ENCODE measurements at places on chromosomes 5 and 9. TPM values are rescaled to one million over a fixed set of nuclear protein-coding genes. Genes with fewer than 3 reads are reported as not detected.

The QRFP gene
- not detected for total RNA-seq

The CENPH gene
- total RNA-seq, result 21.0 TPM

DNA sequence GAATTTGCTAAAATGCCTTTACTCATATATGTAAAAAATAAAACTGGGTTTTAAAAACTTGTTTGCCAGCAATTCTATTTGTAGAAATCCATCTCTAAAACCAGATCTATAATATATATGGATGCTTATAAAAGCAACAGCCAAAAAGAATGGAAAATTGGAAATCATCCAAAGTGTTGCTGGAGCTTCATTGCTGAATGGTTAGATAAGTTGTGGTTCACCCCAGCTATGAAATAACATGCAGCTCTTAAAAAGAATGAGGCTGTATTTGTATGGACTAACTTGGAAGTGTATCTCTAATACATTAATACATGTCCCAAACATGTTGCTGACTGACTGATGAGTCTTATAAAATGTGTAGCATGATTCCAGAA is 76.2 kb downstream of the STK10 start:
- peaks cover 5% of the 10 kb centered on the region for H3K27me3 ChIP-seq
- peaks cover 65% of the 10 kb centered on the region for H3K4me1 ChIP-seq
- peak overlapping the region; percentile 79 for H3K4me3 ChIP-seq

GRCh38 chr5:2751592-2752021 is at the start of gene IRX2:
IRX2 (minus strand) TSS chr5:2751677; CDS start chr5:2751413, 264 bp downstream.
- peaks cover 2% of the 10 kb centered on the region for H3K27me3 ChIP-seq
- H3K36me3 ChIP-seq, result peaks cover 13% of the 10 kb centered on the region
- peaks cover 24% of the 10 kb centered on the region for H3K4me1 ChIP-seq
- H3K27ac ChIP-seq, result peak within 1 kb of the TSS; percentile 75

The TAF11L10 gene
- total RNA-seq, result not detected

The SLC22A4 gene
- total RNA-seq, result 10.8 TPM

- peaks cover 14% of the 10 kb centered on the region for H3K4me1 ChIP-seq
- H3K36me3 ChIP-seq, result no peaks in the 10 kb centered on the region
- no peak for DNase-seq
- peaks cover 4% of the 10 kb centered on the region for H3K27me3 ChIP-seq
- no peak overlapping the region for H3K27ac ChIP-seq
- no peak overlapping the region for H3K4me3 ChIP-seq
Measured at GRCh38 chr5:167912941-167913665, 378.3 kb upstream of the WWC1 start.

DNA sequence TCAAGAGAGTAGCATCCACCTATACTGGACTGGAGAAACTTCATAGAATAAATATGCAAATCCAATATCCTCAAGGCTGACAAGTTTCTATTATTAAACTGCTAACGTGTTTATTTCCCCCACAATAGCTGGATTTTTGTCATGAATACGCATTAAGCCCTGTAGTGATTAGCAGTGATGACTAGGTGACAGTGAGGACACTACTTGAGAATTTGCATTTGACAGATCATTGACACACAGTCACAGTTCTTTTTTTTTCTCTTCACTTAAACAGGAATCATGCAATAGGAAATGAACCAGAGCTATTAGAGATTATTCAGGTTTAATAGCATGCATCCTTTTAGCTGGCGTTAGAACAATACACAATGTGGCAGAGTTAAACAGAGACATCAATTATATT is 35.3 kb downstream of the MPDZ start:
- no peaks in the 10 kb centered on the region for H3K4me1 ChIP-seq
- H3K36me3 ChIP-seq, result peaks cover 17% of the 10 kb centered on the region
- no peak overlapping the region for H3K4me3 ChIP-seq
- no peak overlapping the region for H3K27ac ChIP-seq
- no peaks in the 10 kb centered on the region for H3K27me3 ChIP-seq
- DNase-seq, result no peak

DNA sequence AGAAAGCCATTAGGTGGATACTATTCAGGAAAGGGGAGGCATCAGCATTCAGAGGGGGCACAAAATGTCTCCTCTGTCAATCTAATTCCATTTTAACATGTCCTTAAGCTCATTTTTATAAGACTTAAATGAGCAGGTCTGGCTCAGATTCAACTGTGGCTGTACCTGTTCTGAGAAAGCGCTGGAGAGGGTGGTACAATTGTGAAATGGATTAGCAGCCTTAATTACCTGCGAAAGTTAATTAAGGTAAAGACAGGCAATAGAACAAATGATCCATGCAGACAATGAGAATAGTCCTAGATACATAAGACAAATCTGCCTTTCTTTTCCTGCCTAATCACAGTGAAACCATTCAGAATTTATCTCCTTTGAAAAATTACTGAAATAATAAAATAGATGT is 96.2 kb downstream of the TAF11L14 start:
- H3K27me3 ChIP-seq, result no peaks in the 10 kb centered on the region
- no peaks in the 10 kb centered on the region for H3K36me3 ChIP-seq
- H3K4me1 ChIP-seq, result no peaks in the 10 kb centered on the region
- H3K4me3 ChIP-seq, result no peak overlapping the region
- no peak overlapping the region for H3K27ac ChIP-seq

DNA sequence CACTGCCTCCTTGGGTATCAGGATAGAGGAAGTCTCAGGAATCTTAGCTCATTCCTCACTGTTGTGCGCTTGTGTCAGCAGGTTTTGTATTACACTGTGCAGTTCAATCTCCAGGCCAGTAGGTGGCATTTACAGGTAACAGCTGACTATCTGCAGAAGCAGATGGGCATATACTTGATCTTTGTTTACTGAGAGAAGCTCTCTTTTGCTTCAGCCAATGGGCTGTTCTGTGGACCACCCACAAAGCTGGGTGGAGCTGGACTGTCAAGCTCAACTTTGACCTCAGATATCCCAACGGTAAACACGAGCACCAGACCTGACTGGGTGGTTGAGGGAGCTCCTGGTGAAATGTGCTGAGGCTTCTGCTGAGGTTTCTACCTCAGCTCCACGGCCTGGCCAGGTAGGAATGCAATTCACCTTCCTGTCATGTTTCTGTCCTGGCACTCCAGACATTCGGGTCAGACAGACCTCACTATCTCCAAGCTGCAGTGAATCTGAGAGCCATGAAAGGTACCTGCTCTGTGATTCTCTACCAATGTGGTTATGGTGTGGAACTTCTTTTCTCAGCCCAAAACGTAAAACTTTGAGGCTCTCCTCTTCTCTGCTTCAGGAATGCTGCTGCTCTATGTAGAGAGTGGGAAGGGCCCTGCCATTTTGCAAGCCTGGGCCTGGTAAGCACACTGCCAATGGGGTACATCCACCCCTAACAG is 167.9 kb upstream of the ACTBL2 start:
- H3K4me3 ChIP-seq, result no peak overlapping the region
- no peak overlapping the region for H3K27ac ChIP-seq
- H3K27me3 ChIP-seq, result no peaks in the 10 kb centered on the region
- H3K36me3 ChIP-seq, result no peaks in the 10 kb centered on the region
- DNase-seq, result peak; percentile 57

- H3K4me3 ChIP-seq, result no peak overlapping the region
- no peak for DNase-seq
- H3K4me1 ChIP-seq, result peaks cover 5% of the 10 kb centered on the region
- no peaks in the 10 kb centered on the region for H3K27me3 ChIP-seq
Measured at GRCh38 chr5:122985006-122985700, 51.4 kb downstream of the PPIC start.

- no peaks in the 10 kb centered on the region for H3K27me3 ChIP-seq
- H3K4me1 ChIP-seq, result no peaks in the 10 kb centered on the region
- no peak for DNase-seq
Measured at GRCh38 chr5:98727686-98728085, 45.8 kb upstream of the RGMB start.

GRCh38 chr5:138975098-138975847 is 100.1 kb upstream of the LRRTM2 start:
- peaks cover 53% of the 10 kb centered on the region for H3K4me1 ChIP-seq
- peak overlapping the region; percentile 31 for H3K4me3 ChIP-seq
- no peaks in the 10 kb centered on the region for H3K27me3 ChIP-seq
- DNase-seq, result peak; percentile 68

DNA sequence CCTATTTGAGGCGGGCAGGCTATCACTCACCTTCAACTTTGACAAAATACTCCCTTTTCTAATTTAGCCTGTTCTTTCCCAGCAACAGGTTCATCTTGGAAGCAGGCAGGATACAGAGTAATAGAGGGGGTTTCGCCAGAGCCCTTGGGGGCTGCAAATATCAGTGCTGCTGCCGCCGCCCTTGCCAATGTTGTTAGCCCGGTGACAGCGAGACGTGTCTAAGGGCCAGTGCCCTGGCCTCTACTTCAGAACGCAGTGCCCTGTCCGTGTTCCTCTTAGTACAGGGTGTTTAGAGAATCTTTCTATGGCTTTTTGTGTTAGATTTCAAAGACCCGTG is 703 bp downstream of the FAM120AOS start:
- peak overlapping the region; percentile 97 for H3K4me3 ChIP-seq
- no peak for DNase-seq
- H3K27me3 ChIP-seq, result peaks cover 5% of the 10 kb centered on the region
- peak overlapping the region; percentile 91 for H3K27ac ChIP-seq

DNA sequence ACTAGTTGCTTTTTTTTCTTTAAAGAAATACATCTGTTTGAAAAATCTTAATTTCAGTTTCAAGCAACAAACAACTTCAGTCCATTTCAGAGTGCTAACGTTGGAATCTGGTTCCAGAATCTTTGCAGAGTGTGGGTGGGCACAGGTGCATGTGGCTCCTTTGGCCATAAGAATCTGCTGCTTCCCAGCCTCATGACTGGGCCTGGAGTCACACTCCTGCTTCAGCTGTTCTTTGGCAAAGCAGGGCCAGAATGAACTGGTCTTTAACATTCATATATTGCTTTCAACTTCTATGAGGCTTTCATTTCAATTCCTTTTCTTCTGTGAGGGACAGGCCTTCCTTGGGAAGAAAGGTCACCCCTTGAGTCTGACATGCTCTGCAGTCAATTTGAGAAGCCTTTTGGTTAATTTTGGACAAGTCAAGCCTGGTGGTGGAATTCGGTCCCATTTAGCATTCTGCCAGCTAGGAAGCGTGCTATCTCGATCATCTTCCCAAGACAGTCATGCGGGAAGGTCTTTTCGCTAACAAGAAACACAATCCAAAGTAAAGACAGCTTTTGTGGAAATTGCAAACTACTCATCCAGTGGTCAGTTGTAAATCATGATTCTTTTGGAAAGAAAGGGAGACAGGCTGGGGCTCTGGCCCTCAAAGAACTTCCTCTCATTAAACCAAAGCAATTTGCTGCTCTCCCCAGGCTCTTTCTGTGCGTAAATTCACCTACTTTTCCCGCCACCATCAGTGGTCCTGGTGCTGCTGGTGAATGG is 55.2 kb downstream of the SLC1A3 start:
- H3K27ac ChIP-seq, result no peak overlapping the region
- H3K36me3 ChIP-seq, result no peaks in the 10 kb centered on the region
- H3K4me3 ChIP-seq, result no peak overlapping the region
- H3K27me3 ChIP-seq, result no peaks in the 10 kb centered on the region
- H3K4me1 ChIP-seq, result peaks cover 40% of the 10 kb centered on the region

The CYLC2 gene
- total RNA-seq, result not detected

DNA sequence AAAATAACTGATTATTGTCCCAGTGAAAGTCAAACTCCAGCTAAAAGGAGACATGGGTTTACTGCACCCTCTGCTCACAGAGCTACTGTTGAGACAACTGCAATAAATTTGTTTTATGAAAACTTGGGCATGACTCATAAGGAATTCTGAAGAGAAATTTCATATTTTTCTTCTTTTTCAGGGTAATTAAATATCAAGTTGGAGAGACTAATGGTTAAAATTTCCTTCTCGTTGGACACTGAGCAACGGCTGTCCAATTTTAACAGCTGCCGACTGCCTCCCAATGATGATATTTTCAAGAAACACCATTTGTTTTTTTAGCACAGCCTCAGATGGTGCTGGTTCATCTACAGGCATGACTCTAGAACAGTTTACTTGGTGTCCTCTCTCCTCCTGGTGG is 259.2 kb upstream of the RGMB start:
- H3K36me3 ChIP-seq, result no peaks in the 10 kb centered on the region
- no peak overlapping the region for H3K4me3 ChIP-seq
- no peaks in the 10 kb centered on the region for H3K27me3 ChIP-seq
- H3K4me1 ChIP-seq, result peaks cover 28% of the 10 kb centered on the region

DNA sequence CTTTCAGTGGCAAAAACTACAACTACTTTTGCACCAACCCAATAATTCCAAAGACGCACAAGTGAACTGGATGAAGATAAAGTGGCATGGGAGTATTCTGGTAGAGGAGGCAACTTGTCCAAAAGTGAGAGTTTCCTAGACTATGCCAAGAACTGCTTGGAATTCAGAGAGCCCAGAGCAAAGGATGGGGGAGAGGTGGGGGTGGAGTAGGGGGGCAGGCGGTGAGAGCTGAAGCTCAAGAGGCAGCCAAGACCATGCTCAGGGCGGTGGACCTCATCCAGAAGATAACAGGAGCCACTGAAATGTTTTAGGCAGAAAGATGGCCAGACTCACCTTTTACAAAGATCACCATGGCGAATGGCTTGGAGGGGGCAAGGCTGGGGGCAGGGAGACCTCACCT is 242.5 kb downstream of the SEC61B start:
- no peaks in the 10 kb centered on the region for H3K4me1 ChIP-seq
- H3K4me3 ChIP-seq, result no peak overlapping the region
- DNase-seq, result no peak
- H3K27ac ChIP-seq, result no peak overlapping the region
- no peaks in the 10 kb centered on the region for H3K36me3 ChIP-seq

The MARCOL gene
- not detected for total RNA-seq

- H3K4me3 ChIP-seq, result no peak overlapping the region
- peaks cover 37% of the 10 kb centered on the region for H3K4me1 ChIP-seq
- H3K36me3 ChIP-seq, result peaks cover 31% of the 10 kb centered on the region
- no peak for DNase-seq
- H3K27ac ChIP-seq, result peak overlapping the region; percentile 8
- H3K27me3 ChIP-seq, result peaks cover 1% of the 10 kb centered on the region
Measured at GRCh38 chr9:130126721-130127433, 45.3 kb upstream of the NCS1 start.

DNA sequence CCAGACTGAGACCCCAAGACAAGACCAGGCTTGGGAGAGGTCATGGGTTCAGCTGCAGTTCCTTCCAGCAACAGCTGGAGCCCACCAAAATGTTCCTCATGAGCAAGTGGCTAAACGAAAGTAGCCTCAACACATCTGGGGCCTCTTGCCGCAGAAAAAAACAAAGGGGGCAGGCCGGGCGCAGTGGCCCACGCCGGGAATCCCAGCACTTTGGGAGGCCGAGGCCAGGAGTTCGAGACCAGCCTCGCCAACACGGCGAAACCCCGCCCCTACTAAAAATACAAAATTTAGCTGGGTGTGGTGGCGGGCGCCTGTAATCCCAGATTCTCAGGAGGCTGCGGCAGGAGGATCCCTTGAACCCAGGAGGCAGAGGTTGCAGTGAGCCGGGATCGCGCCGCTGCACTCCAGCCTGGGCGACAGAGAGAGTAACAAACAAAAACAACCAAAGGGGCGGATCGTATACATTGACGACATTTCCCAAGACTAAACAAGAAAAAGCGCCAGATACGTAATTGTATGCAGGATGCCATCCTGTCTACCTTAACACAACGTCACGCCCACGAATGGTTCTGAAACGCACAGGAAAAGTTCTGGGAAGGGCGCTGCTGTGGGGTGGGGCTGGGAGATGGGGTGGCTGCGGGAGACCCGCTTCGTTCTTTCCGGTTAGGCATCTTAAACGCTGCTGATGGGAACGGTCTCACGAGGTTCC is 1.7 kb downstream of the INPP5E start:
- DNase-seq, result no peak
- H3K4me3 ChIP-seq, result peak overlapping the region; percentile 93
- H3K4me1 ChIP-seq, result peaks cover 26% of the 10 kb centered on the region
- H3K27me3 ChIP-seq, result peaks cover 9% of the 10 kb centered on the region
- H3K36me3 ChIP-seq, result peaks cover 17% of the 10 kb centered on the region

Data from HFFc6 (cell line).